AG20443 (cell line): ENCODE measurements at places on chromosomes 2 and 18.

DNA sequence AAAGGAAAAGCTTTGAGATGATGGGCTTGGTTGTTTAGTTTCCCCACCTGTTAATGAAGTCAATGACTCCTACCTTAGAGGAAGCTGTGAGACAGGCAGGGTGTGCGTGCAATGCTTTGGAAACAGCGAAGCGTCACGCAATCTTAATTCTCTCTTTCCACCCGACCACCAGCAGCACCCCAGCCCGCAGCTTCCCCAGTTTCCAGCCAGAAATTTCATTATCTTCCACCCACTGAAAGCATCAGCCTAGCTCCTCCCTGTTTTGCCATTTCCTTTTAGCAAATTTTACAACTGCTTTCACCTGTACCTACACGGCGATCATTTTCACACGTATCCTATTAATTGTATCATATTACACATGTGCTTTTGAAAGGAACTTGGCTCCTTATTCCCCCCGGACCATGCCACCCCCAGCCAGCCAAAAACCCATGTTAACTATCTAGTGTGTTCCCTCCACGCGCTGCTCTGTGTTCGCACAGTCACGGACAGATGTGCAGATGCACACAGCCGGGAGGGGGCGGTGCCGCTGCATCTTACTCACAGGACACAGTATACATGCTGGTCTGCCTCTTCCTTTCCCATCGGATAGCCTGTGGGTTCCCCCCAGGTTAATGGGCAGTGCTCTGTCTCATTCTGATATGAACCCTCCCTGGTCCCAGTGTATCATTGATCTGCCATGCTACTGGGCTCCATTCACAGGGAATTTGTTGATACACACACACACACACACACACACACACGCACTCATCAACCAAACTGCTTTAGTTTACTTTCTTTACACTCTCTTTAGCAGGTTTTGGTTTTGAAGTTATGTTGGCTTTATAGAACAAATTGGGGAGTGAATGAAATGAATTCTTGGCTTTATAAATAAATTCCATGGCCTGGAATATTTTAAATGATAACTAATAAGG, 22.4 kb downstream of the CYP27C1 start:
- DNase-seq: peak; percentile 81

DNA sequence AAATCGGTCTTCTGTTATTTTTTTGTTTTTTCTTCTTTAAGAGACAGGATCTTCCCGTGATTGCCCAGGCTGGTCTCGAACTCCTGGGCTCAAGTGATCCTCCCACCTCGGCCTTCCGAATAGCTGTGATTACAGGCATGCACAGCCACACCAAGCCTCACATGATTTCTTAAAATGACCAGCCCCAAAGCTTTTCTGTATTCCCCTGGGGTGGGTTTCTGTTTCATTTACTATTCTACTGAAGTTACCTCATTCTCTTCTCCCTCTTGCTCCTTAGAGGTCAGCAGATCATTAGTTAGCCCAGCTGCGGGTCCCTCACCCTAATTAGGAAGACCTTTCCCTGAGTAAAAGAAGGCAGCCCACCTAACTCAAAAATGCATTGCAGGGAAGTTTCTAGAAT, 27.6 kb downstream of the SLC1A4 start:
- no peak for DNase-seq

DNA sequence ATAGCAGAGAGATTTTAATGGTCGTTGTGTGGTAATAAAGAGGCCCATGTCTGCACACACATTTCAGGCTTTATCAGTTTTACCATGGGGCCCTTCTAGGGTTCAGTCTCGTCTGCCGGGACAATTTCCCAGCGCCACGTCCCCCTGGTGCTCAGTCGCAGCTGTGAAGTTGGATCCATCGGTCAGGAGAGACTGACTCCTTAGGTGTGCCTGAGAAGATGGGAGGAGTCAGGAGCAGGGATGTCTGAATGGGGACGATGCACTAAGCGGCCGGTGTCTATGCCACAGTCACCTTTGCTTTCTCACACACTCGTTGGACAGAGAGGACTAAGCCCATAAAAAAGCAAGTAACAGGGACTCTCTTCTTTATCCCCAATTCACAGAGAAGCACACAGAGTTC, 71.4 kb downstream of the TWIST2 start:
- DNase-seq: no peak

- peak; percentile 54 for DNase-seq
Observed at GRCh38 chr2:223051693-223052289, at the start of gene KCNE4. TSS of gene KCNE4 (plus strand) at chr2:223052190. CDS start at chr2:223052831, 641 bp downstream.

DNA sequence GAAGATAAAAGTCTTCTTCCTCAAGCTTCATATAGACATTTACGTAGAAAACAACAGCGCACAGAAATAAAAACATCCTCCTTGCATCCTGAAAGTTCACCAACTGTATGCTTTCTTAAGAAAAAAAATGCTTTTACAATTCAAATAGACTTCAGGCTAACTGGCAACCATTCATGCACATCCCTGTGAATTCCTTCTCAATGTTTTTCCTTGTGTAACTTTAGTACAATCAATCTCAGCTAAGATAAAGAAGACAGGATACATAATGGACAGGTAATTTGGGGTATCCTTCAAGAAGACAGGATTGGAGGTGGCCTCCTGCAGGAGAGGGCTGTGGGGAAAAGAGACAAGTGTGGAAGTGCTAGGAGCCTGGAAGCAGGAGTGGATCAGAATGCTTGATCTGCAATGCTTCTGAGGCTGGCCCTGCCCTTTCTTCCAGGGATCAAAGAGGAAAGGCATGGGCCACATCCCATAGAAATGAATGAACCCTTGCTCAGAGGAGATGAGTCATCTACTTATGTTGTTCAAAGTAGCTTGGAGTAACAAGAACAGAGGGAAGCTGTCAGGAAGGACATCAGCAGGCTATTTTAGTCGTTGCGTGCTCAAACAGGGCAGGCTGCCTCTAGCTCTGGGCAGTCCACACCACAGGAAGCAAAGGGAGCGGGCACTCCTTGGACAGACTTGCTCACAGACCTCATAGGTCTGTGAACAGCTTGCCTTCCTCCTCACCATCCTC, 126.6 kb downstream of the TMEM131 start:
- peak; percentile 87 for DNase-seq

DNA sequence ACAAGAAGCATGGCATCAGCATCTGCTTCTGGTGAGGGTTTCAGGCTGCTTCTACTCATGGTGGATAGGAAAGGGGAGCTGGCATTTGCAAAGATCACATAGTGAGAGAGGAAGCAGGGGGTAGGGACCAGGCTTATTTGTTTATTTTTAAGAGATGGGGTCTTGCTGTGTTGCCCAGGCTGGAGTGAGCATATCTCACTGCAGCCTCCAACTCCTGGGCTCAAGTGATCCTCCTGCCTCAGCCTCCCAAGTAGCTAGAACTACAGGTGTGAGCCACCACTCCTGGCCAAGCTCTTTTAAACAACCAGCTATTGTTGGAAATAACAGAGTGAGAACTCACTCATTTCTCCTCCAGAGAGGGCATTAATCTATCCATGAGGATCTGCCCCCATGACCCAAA, 269.4 kb upstream of the FBXO11 start:
- no peak for DNase-seq
